ENCODE measurements at places on chromosomes 1 and 21.

DNA sequence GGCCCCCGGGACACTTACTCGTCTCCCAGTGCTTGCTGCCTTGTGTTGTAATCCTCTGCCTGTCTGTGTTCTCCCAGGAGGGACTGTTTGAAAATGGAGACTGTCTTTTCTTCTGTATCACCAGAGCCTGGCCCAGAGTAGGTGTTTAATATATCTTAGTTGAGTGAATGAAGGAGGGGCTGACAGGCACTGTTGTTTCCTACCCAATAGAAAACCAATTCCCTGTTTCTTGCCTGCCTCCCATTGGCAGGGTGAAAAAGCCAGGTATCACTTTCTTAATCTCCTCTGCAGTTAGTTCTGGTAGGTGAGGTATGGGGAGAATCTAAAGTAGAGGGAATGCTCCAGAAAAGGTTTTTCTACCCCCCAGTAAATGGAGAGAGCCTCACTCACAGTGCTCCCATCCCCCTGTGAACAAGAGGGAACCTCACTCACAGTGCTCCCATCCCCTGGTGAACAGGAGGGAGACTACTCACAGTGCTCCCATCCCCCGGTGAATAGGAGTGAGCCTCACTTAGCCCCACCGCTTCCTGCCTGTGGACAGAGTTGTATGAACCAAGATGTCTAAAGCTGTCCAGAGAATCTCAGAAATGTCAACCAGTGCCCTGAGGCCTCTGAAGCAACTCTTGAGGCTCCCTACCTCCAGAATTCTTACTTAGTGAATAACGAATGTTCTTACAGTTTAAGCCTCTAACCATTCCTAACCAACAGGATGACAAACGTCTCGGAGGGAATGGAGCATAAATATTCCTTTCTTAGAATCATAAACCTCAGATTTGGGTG, at the start of gene GJA5:
TSS of gene GJA5 (minus strand) at position 122 of the 780 bp plus-strand sequence. CDS start 1,364 bp downstream, outside the sequence.
- no peak for DNase-seq

- DNase-seq = no peak
Observed at GRCh38 chr1:196607981-196608380, 259 bp downstream of the KCNT2 start.

- peak; percentile 54 for DNase-seq
Observed at GRCh38 chr1:243254233-243254926, 701 bp downstream of the CEP170 start.

GRCh38 chr1:36384542-36385409, 948 bp downstream of the STK40 start:
- DNase-seq = peak; percentile 28

DNA sequence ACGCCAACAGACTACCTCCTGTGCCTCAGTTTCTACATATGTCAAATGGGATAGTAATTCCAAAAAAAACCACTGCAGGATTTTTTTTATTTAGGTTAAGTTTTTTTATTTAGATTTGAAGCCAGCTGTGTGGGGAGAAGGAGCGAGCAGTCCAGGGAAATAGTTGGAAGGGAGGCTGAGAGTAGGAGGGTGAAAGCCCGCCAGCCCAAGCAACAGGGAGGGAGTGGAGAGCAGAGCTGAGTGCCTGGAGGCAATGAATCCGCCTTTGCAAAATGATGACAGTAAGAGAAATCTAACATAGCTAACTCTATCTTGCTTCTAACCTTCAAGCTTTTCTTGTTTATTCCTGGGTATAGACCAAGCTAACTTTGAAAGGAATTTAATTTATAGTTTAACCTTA, 15.6 kb upstream of the C1orf198 start:
- DNase-seq = no peak

- DNase-seq = no peak
Observed at GRCh38 chr1:248596615-248597014, 885 bp downstream of the OR2T10 start.

GRCh38 chr1:33470495-33471012, 1.9 kb upstream of the ZSCAN20 start:
- DNase-seq = peak; percentile 87

- no peak for DNase-seq
Observed at GRCh38 chr1:117096951-117097408, 24.6 kb downstream of the TRIM45 start.

GRCh38 chr1:26391450-26391849, 18.9 kb upstream of the ZNF683 start:
- peak; percentile 42 for DNase-seq

DNA sequence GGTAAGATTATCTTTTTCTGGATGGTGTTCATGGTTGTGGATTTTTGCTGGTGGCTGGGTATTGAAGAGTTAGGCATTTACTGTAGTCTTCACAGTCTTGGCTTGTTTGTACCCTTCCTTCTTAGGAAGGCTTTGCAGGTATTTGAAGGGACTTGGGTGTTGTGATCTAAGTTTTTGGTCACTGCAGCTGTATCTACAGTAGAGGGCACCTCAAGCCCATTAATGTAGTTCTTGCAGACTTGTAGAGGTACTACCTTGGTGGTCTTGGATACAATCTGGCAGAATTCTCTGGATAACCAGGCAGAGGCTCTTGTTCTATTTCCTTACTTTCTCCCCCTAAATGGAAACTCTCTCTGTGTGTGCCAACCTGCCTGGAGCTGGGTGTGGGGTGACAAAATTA, 155.8 kb upstream of the BRINP3 start:
- DNase-seq = no peak

- no peak for DNase-seq
Observed at GRCh38 chr1:119101563-119101962, 38.9 kb downstream of the WARS2 start.

- DNase-seq = no peak
Observed at GRCh38 chr1:24503870-24504523, 1.4 kb downstream of the RCAN3 start.

DNA sequence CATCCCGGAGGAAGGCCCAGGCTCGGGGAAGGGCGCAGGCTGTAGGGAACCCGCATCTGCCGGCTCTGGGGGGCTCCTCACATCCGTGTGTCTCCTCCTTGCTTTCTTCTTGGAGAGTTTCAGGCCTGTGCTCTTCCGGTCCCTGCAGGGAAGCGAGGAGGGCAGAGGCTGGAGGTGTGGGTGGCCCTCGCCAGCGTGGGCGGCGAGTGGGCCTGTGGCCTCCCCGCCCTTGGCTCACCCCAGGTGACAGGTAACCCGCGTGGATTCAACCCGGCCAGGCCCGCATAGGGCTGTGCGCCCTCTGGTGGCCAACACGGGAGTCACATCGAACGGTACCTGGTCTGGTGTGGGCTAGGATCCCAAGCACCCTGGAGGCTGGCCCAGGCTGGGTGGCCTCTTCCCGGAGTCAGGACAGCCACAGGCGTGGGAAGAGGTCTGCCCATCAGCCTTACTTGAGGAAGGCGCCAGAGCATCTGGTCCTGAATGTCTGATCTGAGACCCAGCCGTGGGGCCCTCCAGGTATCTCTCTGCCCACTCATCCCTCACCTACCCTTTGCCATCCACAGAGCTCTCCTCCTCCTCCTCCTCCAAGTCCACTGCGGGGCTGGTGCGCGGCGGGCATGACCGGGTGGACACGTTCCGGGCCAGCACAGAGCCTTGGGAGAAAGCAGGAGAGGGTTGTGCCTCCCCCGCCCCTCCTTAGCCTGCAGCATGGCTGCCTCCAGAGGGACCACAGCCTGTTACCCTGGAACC, 9.6 kb upstream of the TNFRSF25 start:
- DNase-seq = peak; percentile 81

DNA sequence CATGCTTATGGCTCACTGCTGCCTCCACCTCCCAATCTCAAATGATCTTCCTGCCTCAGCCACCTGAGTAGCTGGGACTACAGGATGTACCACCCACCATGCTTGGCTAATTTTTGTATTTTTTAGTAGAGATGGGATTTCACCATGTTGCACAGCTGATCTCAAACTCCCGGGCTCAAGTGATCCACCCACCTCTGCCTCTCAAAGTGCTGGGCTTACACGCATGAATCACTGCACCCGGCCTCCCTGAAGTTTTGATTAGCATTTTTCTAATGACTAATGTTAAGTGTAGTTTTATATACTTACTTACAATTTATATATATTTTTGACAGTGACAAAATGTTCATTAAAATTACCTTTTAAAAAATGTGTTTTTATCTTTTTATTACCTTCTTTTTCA, 41.1 kb downstream of the ZNF678 start:
- no peak for DNase-seq

DNA sequence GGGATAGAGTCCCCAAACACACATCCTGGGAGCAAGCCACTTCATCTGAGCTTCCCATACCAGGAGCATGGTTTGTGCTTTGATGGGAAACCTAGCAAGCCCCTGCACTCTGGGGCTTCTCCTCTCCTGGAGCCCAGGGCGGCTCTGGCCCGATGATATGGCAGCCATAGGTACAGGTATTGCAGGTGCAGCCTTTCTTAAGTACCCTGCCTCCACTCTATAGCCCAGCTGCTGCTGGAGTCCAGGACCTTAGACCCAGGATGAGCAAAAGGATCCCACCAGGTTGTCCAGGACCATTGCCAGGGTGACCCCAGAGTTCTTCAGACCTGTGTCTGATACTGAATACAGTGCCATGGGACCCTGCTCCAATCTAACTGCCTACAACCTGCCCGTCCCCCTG, 4.2 kb downstream of the C1orf226 start:
- no peak for DNase-seq

- no peak for DNase-seq
Observed at GRCh38 chr21:44377201-44377921, 23.9 kb downstream of the TRPM2 start.

- no peak for DNase-seq
Observed at GRCh38 chr1:231508941-231509340, 19.5 kb upstream of the TSNAX start.

GRCh38 chr1:13801655-13802486, 101.9 kb downstream of the PRDM2 start:
- no peak for DNase-seq

DNA sequence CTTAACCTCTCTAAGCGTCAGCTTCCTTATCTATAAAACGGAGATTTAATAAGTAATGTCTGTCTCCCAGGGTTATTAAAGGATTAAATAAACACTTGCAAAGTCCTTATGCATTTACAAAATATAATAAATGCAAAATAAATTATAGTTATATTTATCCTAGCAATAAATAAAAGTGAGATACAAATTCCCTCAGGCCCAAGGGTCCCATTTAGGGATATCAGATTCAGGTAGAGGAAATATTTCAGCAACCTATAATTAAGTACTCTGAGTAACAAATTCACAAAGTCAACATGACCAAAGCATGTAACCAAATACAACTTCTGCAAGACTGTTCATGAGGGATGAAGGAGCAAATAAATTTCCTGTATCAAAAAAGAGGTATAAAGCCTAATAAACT, 17.9 kb downstream of the NVL start:
- no peak for DNase-seq

DNA sequence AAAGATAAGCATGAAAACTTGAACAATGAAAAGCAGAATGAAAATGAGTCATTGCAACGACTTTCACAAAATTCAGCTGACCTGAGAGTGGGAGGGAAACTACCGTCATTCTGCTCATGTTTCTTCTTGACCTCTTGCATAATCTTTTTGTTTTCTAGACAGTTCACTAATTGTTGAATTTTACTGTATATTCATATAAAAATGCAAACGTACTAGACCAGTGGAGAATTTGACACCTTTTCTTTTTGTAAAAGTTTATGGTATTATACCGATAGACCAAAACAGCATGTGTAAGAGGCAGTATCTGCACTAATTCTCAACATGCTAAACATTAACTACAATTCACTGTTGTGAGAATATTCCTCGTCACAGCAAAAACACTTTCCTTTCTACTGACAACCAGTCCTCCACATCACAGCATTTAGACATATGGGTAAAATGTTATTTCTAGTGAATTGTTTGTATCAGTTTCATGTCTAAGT, 137.8 kb downstream of the GREM2 start:
- no peak for DNase-seq

DNA sequence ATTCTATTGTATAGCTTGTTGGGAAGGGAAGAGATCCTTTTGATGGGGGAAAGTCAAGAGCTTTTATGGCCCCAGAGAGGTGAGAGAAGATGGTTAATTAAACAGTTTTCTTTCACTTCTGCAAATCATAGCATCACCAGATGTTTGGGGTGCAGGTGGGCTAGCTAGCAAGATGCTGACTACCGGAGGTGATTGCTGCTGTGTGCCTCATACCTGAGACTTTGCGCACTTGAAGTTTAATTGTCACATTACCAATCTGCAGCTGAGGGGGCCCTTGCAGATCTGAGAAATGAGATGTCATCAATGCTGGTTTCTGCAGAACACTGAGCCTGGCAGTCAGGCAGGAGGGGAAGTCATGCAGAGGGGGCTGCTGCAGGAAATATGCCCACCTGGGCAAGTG, 73.9 kb downstream of the SNRPE start:
- no peak for DNase-seq

GRCh38 chr1:202085682-202086373, 36.9 kb upstream of the GPR37L1 start:
- DNase-seq = peak; percentile 7

DNA sequence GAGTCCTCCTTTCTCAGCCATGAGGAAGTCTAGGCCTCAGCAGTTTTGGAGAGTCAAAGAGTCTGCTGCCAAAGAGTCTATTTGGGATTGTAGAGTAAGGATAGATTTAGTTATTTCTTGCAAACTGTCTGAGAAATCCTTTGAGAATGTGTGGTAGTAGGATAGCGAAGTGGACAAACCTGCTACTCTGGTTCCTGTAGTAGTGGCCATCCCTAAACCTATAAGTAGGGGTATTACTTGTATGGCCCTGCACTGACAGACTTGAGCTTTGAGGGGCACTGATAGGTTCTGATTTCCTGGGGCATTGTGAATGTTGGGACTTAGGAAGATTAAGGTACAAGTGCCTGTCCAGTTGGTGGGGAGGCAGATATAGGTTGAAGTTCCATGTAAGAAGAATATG, 115.9 kb upstream of the SGIP1 start:
- no peak for DNase-seq

GRCh38 chr1:26864610-26865480, 1.9 kb downstream of the SFN start:
- peak; percentile 95 for DNase-seq

DNA sequence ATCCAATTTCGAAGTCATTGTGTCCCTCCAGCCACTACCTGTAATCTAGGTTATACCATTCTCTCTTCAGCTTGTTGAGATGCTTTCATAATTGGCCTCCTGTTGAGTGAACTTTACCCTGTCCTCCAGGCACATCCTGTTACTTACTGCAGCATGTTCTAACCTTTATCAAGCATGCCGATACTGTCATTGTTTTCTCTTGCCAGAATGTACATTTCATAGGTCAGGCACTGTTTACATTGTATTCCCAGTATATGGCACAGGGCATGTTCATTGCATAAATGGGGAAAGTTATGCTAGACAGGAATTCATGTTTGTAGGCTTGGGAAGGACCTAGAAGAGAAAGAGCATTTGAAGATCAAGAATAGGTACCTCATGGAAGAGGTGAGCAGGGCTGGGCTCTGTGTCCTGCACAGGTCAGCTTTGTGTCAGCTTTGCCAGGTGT, 10.2 kb downstream of the CXADR start:
- DNase-seq = no peak
